NCI-H774 (cell line): ENCODE measurements at places on chromosomes 16 and 17.

DNA sequence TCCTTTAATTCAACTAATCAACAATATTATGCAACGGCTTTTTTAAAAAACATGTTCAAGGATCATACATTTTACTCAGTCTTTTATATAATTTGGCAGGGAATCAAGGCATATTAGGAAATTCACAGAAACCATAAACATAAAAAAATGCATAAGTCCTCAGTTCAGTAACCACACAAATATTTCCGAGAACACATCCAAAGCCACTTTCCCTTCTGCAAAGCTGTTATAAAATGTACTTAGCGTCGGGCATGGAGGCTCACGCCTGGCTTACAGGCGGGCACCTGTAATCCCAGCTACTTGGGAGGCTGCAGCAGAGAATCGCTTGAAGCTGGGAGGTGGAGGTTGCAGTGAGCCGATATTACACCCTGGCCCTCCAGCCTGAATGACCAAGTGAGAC is 9.7 kb upstream of the ZC3H7A start:
- no peak for DNase-seq

DNA sequence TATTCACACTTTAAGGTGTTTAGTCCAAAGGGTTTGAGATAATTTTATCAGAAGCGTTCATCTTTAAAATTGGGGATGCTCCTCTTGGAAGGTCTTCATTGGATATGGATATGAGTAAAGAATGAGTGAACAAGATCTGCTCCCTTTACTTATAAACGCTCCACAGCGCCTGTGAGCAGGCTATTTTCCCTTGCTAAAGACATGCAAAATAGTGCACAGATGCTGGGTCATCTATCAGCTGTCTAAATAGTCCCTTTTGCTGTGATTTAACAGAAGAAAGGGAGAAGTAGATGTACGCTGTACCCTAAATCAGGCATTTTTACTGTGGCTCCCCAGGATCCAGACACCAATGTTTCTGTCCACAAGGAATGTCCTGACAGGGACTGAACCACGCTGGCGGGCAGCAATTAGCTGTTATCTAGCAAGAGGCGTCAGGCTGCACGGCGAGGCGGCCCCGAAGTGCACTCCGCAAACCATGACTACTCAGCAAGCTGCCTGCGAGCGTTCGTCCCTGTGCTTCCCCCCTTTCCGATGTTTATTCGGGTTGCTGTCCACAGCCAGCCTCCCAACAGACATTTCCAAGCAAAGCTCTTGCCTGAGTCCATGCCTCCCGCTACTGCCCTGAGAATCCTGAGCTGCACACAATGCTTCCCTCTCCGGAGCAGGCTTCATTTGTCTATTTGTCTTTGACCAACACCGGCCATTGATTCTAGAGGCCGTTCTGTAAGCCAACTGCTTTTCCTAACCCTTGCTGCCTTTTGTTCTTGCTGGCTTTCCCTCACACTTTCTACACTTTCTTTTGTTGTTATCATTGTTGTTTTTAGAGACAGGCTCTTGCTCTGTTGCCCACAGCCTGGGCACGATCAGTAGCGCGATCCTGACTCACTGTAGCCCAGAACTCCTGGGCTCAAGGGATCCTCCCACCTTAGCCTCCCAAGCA is 55.7 kb upstream of the CNEP1R1 start:
- peak; percentile 29 for DNase-seq

GRCh38 chr16:23359092-23359760 is 57.1 kb downstream of the SCNN1B start:
- no peak for DNase-seq

- DNase-seq: peak; percentile 44
Measured at GRCh38 chr16:23423496-23424049, 29.4 kb downstream of the COG7 start.

GRCh38 chr17:21474815-21475214 is 98.7 kb downstream of the KCNJ12 start:
- DNase-seq: no peak

DNA sequence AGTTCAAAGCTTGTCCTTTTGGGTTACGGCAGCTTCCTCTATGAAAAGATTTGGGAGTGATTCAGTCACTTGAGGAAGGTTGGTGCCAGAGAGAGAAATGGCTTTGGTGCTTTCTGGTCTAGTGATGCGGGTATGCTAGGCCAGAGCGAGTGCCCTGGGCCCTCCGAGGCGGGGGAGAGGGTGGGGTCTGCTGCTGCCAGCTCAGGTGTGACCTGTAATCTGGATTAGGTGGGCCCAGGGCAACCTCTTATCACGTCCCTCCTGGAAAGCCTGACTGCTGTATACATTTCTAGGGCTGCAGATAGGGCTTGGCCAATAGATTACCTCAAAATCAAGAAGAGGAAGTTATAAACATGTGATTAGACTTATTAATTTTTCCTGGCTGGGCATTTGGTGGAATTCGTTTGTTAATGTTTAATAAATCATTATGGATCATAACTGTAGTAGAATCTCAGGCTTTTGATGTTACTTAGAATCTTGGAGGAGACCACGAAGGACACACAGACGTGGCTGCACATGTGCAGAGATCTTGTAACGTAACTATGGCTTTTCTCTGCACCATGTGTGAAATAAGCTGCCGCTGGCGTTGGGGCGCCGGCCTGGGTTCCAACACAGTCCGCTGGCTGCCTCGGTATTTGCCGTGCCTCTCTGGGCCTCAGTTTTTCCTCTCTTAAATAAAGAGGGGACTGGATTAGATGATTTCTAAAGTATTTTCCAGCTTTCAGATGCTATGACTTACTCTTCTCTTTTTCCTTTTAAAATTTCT is 1.2 kb downstream of the IRF8 start:
- DNase-seq: no peak

- peak; percentile 44 for DNase-seq
Measured at GRCh38 chr16:53864819-53865493, 161.0 kb downstream of the FTO start.

DNA sequence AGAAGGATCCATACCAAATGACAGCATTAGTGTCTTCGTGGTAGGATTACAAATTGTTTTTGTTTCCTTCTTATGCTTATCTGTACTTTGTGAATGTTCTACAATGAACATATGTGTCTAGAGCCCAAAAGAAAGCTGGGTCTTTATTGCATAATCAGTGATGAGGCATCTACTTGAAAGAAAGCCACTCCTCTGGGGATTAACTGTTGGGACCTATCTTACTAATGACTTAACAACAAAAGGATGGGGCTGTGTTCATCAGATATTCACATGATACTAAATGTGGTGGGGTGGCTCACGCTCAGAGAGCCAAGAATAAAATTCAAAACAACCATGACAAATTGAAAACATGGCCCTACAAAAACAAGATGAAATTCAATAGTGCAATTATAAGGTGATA is 160.2 kb downstream of the RGS9 start:
- no peak for DNase-seq

GRCh38 chr17:34580685-34581445 is 1.5 kb downstream of the TMEM132E start:
- no peak for DNase-seq

GRCh38 chr17:9228408-9229159 is 207.3 kb downstream of the NTN1 start:
- no peak for DNase-seq

GRCh38 chr17:31745964-31746600 is 113.0 kb downstream of the COPRS start:
- no peak for DNase-seq

DNA sequence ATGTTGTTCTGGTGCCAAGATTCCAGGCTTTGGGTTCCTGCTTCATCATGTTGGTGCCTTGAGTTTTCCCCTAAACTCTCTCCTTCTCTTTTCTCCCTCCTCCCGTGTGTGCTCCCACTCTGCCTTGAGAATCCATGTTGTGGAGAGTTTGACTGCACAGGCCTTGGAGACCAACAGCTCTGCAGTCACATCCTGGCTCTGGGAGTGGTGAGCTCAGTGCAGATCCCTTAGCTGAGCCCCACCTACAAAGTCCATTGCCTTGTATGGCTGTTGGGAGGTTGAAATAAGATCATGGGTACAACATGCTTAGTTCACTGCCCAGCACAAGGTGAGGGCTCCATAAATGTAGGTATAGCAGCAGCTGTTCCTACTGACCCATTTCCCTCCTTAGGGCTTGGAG is 85.9 kb downstream of the IRX3 start:
- no peak for DNase-seq

DNA sequence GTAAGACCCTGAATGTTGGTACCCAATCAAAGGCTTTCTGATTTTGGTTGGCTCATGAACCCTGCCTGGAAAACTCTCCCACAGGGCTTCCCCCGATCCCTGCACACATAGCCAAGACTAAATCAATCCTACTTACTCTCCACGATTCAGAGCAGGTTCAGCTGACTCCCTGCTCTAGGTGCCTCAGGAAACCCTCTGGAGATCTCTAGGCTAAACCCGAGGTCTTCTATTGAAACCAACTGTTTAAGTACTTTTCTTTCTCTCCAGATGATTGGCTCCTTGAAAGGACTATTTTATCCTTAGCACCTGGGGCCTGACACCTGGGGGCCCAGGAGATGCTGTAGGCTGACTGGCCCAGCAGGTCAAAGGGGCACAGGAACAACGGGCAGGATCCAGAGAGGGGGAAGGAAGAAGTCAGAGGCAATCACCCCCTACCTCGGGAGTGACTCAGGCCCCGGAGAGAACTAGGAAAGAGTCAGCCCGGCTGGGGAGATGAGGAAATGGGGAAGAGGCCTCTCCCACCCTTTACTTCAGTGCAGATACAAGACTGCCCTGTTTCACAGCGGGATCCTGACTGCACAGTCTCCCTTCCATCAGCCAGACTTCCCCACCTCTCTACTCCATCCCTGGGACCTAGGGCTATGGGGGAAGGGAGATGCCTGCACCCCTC is 2.0 kb downstream of the TBC1D10B start:
- no peak for DNase-seq

- DNase-seq: no peak
Measured at GRCh38 chr16:89422527-89422904, 67.8 kb downstream of the ANKRD11 start.

DNA sequence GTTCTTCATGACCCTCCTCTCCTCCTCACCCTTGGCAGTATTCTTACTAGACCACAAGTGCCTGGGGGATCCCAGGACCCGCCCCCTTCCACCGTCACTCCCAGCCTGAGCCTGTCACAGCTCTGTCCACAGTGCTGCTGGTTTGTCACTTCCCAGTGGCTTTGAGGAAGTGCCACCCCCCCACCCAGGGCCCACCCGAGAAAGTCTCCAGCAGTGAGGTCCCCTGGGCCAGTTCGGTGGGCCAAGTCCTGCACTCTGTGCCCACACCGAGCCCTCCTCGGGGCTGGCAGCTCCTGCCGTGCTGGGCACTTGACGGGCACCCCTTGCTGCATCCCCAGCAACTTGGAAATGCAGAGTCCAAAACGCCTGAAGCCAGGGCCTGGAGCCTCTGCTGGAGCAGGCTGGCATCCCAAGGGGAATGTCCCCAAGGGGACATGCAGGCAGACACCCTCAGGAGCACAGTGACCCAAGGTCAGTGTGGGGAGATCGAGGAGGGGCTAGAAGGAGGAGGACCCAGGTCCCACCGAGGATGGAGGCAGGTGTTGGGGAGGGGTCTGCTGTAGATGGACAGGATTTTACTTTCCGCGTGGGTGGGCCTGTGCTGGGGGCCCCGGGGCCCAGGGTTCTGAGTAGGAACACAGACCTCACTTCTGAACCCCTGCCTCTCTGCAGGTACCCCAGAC is 15.5 kb downstream of the MMP15 start:
- no peak for DNase-seq

GRCh38 chr16:79721270-79721669 is 120.7 kb upstream of the MAF start:
- DNase-seq: no peak

- no peak for DNase-seq
Measured at GRCh38 chr16:53949715-53950410, 245.9 kb downstream of the FTO start.

- no peak for DNase-seq
Measured at GRCh38 chr16:73998707-73999106, 297.9 kb upstream of the PSMD7 start.

DNA sequence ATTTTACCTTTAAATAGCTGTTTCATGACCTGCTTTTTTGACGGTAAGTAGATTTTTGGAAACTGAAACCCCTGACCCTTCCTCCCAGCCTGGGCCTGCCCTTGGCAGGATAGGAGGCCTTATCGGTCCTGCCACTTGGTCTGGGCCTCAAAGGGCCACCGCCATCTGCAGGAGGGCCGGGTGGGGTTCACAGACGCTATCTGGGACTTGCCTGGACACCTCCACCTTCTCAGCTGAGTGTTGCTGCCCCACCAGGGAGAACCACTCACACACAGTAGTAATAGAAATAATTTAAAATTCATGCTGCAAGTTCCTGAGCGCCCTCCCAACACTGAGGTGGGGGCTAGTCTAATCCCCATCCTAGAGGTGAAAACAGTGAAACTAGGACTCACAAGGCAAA is 4.6 kb upstream of the NPRL3 start:
- no peak for DNase-seq

- DNase-seq: no peak
Measured at GRCh38 chr17:64723781-64724180, 61.7 kb upstream of the SMURF2 start.

GRCh38 chr16:48131201-48131935 is 24.4 kb downstream of the ABCC12 start:
- no peak for DNase-seq

- no peak for DNase-seq
Measured at GRCh38 chr17:57463103-57463885, 207.0 kb downstream of the MSI2 start.

GRCh38 chr17:7167832-7168231 is 11.3 kb downstream of the ASGR1 start:
- DNase-seq: no peak

DNA sequence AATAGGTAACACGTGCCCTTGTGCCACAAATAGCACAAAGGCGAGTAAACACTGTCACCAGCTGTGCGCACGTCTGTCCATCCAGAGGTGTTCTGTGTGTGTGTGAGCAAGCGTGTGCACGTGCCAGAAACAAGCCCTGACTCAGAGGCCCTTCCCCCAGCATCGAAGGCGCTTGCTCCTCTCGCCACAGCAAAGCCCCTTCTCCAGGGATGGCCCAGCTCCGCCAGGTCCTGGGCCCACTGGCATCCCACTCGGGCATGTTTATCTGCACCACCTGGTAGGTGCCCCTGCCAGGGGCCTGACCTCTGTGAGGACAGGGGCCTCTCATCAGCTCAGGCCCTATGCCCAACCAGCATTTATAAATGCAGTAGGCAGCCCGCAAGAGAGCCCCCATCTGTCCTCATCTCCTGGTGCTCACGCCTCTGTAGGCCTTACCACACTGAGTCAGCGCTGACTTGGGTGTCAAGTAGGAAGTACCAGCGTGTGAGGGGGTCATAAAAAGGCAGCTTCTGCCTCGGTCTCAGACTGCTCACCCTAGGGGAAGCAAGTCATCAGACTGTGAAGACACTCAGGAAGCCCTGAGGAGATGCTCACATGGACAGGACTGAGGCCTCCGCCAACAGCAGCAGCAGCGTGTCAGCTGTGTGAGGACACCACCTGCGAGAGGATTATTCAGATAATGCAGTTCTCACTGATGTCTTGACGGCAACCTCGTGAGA is 10.8 kb downstream of the TMEM235 start:
- no peak for DNase-seq
